Effector CD4-positive, alpha-beta T cell (primary cell): ENCODE measurements at places on chromosomes 1 and 21.

DNA sequence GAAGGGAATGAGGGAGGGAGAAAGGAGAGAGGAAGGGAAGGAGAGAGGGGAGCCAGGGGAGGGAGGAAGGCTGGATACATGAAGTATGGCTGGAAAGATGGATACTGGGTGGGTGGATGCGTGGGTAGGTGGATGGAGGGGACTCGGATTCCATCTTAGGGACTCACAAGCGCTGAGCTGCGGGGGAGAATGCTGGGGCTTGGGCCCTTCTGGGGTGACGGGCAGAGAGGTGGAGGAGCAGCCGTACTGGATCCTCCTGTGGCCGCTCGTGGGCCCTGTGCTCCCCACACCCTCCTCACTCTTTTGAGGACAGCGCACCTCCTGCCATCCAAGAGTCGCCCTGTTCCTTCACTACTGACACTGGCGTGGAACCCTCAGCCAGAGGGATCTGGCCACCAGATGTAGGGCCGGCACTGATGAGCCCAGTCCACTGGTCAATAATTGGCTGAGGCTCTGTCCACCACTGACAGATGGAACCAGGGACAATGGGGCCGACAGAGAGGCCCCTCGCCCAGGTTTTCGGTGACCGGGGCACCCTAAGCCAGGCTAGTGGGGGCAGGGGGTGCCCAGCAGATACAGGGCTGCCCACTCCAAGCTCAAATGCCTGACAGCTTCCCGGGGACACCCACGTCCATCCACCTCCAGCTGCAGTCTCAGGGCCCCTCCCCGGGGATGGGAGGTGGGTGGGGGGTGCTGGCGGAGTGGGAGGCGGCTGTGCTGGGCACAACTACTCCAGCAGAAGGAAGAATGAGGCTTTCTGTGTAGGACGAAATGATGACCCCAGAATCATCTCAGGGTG lies 4.4 kb upstream of the ACTRT2 start:
- DNase-seq, result no peak

DNA sequence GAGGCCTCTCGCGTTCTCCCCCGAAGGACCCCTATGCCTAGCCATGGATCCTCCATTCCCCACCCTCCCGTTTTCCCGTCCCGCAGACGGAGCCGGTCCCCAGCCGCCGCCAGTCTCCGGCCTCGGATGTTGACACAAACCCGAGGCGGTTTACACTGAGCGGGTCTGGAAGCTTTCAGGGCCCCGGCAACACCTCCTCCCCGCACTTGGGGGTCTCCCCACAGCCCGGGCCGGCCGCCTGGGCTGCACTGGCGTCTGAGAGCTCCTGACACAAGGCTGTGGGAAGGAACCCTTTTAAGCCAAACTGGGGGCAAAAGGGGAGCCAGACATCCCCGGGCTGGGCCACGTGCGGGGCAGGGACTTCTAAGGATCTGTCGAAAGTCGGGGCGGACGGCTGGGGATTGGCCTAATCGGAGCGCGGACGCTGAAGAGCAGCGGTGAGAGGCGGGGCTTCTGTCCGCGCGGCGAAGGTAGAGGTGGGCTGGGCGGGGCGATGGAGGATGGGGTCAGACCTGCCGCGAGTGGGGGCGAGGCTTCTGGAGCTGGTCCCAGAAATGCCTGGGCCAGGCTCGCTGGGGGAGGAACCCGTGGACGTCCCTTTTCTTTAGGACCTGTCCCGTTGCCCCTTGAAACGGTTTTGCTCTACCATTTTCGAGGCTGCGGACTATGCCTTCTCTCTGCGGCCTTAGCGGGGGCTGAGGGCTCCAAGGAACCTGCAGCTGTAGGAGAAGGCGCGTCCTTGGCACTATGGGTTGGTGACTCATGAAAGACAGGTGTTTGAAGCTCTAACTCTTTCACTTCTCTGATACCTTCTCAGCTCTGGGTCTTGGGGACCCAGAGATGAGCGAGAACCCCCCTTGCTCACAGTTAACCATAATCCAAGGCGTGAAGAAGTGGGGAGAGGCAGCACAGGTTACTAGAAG lies 1.2 kb upstream of the HPCAL4 start:
- peak; percentile 24 for DNase-seq

- no peak for DNase-seq
Observed at GRCh38 chr1:60136395-60136794, 62.8 kb upstream of the C1orf87 start.

GRCh38 chr1:204549313-204549712 lies 33.1 kb downstream of the MDM4 start:
- DNase-seq, result no peak

GRCh38 chr21:28069450-28069923 lies 923.2 kb downstream of the LTN1 start:
- no peak for DNase-seq

GRCh38 chr21:36236052-36236730 lies 79.6 kb downstream of the DOP1B start:
- DNase-seq, result no peak

- DNase-seq, result no peak
Observed at GRCh38 chr1:43367026-43367903, 546 bp downstream of the ELOVL1 start.

GRCh38 chr1:185632659-185633423 lies 101.3 kb upstream of the HMCN1 start:
- no peak for DNase-seq

DNA sequence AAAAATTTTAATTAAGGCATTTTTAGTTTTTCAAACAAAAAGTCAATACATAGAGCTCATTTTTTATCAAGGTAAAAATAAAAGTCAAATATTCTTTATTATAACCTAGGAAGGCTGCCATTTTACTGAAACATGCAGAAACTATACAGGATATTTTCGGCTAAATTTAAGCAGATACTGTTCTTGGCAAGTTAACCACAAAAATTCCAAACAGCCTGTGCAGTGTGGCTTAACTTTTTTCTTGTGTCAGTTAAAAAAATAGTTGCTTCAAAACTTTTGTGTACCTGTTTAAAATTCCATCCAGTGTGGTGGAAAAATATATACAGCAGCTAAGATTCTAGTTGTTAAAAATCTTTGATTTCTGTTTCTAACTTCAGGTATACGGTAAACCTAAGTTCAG lies 135.0 kb downstream of the ATP5PO start:
- DNase-seq, result no peak

GRCh38 chr1:14983277-14983676 lies 170.3 kb upstream of the TMEM51 start:
- no peak for DNase-seq

DNA sequence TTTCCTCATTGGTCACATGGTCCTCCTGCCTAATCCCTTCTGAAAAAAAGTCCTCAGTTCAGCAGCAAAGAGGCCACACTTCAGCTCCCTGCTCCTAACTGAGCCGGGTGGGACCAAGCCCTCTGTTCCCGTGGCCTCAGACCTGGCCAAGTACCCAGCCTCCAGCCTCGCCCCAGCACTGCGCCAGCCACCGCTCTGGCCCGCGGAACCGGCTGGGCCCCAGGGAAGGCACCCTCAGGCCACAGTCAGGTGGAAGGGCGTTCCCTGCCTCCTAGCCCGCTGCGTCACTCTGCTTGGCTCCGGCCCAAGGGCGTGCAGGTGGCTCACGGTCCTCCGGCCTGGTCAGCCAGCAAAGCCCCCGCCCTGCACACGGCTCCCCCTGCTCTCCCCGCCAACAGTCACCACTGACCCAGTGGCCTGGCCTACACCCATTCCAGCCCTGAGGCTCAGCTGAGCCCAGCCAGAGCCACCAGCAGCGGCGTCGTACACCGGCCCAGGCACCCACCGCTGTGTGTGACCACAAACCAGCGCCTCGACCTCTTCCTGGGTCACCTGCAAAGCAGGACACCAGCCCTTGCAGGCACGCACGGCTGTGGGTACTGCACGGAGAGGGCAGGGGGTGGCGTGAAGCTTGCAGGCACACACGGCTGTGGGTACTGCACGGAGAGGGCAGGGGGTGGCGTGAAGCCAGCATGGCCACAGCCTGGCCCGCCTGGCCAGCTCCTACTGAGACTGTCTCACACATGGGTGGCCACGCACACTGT lies 19.4 kb downstream of the NADK start:
- DNase-seq, result no peak

DNA sequence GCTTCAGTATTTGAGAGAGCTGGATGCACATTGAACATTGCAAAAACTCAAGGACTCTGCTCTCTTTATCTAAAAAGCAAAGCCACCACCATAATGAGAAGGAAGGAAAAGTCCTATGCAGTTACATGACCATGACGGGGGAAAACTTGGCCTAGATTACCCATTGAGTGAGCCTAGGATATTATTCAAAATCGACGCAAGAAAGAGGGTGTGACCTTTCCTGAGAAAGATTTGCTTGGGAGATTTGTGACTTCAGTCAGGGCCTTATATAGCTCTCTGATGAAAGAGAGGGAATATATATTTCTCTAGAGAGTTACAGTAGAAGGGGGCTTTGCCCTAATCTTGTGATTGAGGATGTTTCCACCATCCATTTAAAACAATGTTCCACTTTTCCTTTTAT lies 153.0 kb upstream of the DPYD start:
- no peak for DNase-seq

DNA sequence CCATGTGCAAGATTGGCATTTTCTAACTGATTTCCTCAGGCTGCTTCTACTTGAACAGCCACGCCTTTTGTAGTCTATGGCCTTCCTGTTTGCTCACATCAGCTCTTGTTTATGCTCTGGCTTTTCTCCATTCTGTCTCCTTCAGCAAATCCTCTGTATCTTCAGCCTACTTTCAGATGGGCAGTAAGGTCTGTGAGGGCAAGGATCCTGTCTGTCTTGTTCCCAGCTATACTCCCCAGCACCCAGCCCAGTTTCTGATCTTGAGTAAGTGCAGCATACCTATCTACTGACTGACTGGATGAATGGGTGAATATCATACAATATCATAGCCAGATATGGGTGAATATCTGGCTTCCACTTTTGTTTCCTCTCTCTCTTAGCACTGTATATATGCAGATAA lies 438.1 kb downstream of the LMO4 start:
- DNase-seq, result no peak

DNA sequence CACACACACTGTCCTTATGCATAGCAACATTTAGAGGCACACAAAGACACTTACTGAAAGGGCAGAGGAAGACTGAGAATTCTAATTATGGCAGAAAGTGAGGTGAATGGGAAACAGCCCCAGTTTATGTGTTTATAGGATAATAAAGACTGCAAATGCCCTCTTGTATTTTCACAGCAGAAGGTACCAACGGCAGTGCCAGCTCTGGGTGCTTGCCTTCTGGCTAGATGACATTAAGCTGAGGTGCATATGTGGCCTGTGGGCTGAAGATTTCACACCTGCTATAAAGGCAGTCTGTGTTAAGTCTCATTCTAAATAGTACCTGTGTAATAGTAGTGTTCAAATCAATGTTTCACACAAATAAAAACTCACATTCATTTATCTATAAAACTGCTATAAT lies 347.2 kb upstream of the ZRANB2 start:
- no peak for DNase-seq

- DNase-seq, result no peak
Observed at GRCh38 chr1:64171246-64171645, 32.2 kb upstream of the UBE2U start.

- DNase-seq, result peak; percentile 40
Observed at GRCh38 chr1:119139403-119139802, 1.1 kb downstream of the WARS2 start.

GRCh38 chr1:217344712-217345111 lies 286.2 kb downstream of the GPATCH2 start:
- DNase-seq, result no peak

DNA sequence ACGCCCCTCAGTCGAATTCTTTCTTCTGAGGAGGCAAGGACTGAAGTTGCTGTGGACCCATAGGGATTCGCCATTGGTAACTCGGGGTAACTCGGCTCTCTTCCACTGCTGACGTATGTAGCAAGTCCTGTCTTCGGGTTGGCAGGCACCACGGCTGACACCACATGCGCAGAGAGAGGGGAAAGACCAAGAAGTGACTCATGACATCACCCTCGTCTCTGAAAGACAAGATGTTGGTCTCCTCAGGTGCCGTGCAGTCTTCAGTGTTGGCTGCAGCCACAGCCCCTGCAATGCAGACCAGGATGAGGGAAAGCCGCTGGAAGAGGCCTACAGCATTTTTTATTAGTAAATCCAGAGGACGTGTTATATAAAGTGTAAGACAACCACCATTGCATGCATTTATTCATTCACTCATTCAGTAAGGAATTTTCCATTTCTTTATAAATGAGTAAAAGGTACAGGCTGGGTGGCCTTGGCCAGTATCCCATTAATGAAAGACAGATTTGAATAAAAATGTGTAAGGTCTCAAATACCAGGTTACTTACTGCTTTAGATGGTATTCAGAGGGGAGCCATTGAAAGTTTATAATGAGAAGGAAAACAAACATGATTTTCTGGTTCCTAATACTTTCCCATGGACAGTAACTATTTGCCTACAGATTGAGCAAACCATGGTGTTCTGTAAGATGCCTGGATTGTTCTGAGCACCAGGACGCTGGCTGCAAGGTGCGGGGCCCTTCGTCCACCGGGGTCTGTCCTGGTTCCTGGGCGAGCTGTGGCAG lies 50.7 kb upstream of the IRF2BP2 start:
- no peak for DNase-seq

GRCh38 chr1:24904731-24905354 lies 25.2 kb downstream of the RUNX3 start:
- DNase-seq, result no peak

GRCh38 chr1:198638441-198638840 lies 399 bp upstream of the PTPRC start:
- no peak for DNase-seq

DNA sequence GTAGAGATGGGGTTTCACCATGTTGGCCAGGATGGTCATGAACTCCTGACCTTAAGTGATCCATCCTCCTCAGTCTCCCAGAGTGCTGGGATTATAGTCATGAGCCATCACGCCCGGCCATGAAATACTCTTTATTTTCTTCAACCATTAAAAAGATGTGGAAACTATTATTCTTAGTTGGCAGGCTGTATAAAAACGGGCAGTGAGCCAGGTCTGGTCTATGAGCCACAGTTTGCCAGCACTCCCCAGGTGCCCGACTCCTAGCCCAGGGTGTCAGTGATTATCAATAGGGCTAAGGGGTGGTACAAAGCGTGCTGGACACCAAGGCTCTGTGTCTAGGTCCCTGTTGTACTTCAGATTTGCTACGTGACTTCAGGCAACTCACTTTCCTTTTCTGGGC lies 3.7 kb upstream of the TMEM61 start:
- no peak for DNase-seq

- no peak for DNase-seq
Observed at GRCh38 chr1:45430490-45430889, 60.5 kb downstream of the TESK2 start.

DNA sequence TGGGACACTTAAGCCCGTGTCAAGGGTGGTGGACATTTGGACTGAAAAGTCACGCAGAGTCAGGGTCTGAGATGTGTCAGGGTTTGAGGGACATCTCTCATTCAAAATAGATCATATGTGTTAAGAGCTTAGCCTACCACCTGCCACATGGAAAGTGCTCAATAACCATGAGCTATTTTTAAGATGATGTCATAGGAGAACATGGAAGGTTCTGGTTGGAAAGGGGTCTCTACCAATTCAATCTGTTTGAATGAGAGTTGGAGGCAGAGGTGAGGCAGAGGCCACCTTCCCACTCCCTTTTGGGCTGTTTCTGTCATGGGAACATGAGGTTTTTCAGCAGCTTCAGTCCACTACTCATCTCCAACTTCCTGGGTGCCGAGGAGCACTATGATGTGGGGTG lies 239.9 kb downstream of the GRIK3 start:
- no peak for DNase-seq

GRCh38 chr1:70675737-70676156 lies 264.7 kb downstream of the CTH start:
- DNase-seq, result no peak

GRCh38 chr1:22971161-22971560 lies 1.5 kb downstream of the LACTBL1 start:
- no peak for DNase-seq
